ENCODE measurements at places on chromosomes 16 and 17.

DNA sequence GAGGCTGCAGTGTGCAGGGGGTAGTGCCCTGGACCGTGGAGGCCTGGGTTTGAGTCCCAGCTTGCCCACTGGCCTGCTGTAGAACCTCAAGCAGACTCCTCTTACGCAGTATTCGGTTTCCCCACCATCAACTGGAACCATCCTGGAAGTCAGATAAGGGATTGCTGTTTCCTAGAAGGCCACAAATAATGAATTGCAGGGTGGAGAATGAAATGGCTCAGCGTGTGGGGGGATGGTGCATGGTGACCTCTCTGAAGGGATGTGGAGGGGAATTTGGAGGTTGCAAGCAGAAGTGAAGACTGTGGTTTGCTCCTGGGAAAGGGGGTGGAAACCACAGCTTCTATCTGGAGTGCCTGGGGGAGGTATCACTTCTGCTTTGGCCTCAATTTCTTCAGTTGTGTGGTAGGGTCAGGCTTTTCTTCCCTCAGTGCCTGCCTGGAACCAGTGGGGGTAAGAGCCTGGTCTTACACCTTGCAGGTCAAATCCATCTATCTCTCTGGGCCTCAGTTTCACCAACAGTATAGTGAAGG, 1.7 kb downstream of the ADGRG5 start:
- no peak for DNase-seq

GRCh38 chr17:41686281-41686680, 2.4 kb upstream of the EIF1 start:
- DNase-seq: no peak

- DNase-seq: no peak
Measured at GRCh38 chr16:68790130-68790761, 53.1 kb upstream of the TANGO6 start.

- DNase-seq: no peak
Measured at GRCh38 chr16:86848821-86849220, 270.5 kb downstream of the FOXL1 start.

DNA sequence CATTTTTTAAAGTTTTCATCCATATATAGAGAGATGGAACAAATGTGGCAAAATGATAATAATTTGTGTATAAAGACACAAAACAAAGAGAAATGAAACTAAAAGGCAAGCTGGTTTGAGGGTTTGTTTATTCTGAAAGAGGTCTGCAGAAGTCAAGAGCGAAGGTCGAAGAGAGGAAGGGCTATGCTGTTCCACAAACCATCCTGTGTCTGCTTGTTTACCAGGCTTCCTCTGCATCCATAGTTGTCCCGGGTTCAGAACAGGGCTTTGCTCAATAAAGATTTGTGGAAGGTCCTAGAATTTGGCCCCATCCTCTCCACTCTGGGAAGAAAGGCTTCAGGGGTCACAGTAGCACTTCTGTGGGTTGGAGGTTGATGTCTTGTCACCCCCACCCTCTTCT, 2.4 kb upstream of the MARVELD3 start:
- DNase-seq: no peak

DNA sequence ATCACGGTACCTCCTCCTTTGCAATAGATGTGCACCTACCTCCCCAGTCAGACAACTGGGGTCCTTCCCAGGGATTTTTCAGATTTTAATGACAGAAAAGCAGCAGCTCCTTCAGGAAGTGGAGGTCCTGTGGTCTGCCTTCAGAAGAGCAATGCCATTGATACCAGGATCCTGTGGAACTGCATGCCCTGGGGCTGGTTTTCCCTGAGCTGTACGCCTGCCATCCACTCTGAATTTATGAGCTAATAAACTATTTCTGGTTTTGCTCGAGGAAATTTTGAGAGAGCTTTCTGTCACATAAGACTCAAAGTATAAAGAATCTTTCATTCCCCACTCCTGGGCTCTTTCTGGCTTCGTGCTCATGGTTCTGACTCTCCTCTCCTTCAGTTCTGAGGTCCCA, 10.0 kb upstream of the CCL23 start:
- no peak for DNase-seq

GRCh38 chr16:59259074-59259949, 525.2 kb upstream of the GOT2 start:
- no peak for DNase-seq

DNA sequence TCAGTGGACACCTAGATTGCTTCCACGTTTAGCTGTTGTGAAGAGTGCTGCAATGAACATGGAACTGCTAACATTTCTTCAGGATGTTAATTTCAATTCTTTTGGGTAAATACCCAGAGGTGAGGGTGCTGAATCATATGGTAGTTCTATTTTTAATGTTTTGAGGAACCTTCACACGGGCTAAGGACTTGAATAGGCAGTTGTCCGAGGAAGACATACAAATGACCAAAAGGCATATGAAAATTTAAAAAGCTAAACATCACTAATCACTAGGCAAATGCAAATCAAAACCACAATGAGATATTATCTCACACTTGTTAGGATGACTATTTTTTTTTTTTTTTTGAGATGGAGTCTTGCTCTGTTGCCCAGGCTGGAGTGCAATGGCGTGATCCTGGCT, 173.3 kb downstream of the PRKCB start:
- no peak for DNase-seq

DNA sequence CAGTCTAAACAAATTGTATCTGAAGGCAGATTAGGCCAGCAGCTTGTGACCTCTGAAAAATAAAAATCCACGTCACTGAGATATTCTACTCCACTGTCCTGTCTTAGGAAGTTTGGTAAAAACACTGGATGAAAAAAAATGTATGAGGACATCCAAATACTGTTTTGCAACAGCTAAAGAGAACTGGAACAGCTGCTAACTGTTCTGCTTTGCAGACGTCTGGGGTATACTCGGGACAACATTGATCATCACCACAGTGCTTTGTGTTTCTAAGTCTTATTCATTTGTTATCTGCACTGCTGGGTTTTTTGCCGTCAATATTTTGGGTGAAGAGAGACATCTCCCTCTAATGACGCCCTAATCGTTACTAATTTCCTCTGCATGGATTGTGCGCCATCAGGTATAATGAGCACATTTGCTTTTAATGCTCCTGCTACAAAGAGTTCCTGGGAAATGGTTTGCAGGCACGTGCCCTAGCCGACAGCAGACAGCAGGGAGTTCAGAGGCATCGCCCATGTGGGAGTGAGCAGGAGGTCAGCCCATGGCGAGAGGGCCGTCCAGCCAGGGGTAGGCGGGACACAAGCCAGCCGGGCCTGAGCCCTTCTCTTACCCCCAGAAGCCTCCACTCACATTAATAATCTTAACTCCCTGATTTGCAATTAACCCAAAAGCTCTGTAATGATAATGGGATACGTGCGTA, 87.0 kb downstream of the CBLN1 start:
- no peak for DNase-seq

GRCh38 chr17:72609501-72609900, 483.0 kb downstream of the SLC39A11 start:
- no peak for DNase-seq

DNA sequence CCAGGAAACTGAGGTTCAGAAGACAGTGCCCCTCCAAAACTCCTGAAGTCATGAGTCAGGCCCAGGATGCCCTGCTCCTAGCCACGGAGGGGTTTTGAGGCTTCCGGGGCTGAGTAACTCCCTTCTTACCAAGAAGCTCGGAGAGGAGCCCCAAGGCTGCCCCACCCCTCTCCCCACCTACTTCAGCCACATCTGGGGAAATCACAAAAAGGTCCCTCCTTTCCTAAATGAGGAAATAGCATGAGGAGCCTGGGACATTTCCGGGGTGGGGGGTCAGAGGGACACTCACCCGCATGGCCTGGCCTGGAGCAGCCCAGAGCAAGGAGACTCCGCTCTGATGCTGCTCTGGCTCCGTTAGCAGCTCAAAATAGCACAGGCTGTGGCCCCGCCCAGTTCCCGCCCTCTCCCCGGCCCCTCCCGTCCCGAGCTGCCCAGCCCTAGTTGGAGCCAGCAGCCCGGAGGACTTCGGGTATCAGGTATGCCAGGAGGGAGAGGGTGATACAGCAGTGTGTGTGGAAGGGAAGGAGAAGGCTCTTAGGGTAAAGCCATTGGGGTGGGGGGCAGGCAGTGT, 40.1 kb downstream of the MYO18A start:
- DNase-seq: peak; percentile 73

GRCh38 chr17:51046514-51047384, 73.9 kb downstream of the SPAG9 start:
- DNase-seq: no peak

GRCh38 chr16:51757505-51757904, 606.4 kb upstream of the SALL1 start:
- DNase-seq: no peak

- no peak for DNase-seq
Measured at GRCh38 chr17:76050538-76051467, 21.5 kb downstream of the SRP68 start.

DNA sequence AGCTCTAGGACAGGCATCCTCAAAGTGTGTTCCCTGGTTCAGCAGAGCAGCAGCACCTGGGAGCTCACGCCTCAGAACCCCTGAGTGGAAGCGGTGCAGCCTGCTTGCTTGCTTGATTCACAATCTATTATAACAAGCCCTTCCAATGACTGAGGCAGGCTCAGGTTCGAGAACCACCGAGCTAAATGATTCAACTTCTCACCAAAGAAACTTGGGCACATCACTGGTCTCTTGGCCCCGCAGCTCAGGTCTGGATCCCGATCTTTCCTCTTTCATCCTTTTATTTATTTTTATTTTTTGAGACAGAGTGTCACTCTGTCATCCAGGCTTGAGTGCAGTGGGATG, 24.5 kb downstream of the CLUH start:
- DNase-seq: no peak

DNA sequence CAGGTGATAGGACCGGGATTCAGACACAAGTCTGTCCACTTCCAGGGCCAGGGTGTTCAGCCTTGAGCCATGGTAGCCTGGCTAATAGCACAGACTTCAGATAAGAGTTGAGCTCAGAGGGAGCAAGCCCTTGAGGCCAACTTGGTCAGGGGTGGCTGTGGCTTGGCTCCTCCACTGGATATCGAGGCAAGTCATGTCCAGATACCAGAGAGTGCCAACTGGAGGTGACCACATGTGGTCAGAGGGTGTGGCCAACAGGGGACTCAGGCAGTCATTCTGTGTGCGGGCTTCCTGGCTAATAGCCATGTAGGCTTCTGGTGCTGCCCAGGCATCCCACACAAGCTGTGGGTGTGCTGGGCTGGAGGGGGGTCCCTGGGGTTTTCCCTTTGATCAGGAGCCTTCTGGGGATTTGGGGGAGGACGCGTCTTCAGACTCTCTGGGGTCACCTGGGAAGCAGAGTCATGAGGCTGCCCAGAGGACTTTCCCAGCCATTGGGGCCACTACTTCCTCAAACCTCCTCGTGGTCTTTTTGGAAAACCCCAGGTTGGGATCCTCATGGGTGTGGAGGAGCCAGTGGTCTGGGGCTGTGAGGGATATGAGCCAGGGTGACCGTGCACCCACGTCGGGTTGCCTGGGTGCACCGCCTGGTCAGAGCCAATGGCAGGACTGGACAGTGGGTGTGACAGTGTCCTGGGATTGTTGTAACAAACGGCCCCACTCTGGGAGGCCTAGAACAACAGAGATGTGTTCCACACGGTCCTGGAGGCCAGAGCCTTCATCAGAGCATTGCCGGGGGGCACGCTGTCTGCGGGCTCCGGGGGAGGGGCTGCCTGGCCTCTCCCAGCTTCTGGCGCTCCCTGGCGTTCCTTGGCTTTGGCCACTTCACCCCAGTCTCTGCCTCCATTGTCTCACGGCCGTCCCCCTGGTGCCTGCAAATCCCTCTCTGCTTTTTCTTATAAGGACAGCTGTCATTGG, 25.0 kb downstream of the COX4I1 start:
- no peak for DNase-seq

DNA sequence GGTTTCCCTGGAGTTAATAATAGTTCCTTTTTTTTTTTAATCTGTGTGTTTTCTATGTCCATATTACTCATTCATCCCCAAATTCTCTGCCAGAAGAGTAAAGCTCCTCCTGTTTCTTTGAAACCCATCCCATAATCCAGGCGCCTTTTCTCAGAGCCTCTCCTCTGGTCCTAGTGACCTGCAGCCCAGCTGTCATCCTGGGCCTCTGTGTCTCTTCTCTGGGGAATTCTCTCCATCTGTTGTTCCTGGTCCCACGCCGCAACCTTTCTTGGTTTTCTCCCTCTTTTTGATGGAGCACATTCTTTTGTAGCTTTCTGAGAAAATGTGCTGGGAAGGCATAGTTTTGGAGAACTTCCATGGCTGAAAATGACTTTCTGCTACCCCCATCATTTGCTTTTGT, 10.2 kb downstream of the KATNB1 start:
- no peak for DNase-seq

- DNase-seq: no peak
Measured at GRCh38 chr16:86026171-86026910, 127.4 kb downstream of the IRF8 start.

DNA sequence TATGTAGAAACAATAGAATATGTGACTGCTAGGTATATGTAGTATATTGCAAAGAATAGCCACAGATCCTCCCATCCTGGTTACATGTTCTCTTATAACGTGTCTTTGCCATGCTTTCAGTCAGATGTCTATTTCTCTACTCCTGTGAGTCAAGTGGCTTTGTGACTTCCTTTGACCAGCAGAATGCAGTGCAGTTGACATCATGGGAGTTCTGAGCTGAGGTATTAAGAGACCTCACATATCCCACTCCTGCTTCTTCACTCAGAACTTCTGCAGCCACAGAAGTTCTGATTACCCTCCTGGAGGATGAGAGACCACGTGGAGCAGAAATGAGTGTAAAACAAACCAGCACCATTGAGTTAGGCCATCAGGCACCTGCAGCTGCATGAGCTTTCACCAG, 222.5 kb downstream of the PRKCA start:
- DNase-seq: no peak

DNA sequence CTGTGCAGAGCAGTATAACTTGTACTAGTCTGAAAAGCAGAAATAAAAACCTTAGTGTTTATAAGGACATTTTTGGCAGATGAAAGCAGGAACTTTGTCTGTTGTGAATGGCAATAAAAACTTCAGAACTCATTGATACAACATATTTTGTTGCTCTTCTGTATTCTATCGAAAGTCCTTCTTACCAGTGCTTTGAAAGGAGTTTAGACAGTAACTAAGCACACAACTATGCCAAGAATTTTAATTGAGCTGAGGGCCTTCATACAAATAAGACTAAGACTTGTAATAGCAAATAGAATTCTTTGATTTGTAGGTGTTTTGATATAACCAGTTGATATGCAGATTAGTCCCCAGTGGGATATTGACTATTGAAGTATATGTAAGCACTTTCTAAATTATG, 308.4 kb downstream of the ZFHX3 start:
- DNase-seq: no peak

GRCh38 chr17:10598621-10599020, 49.2 kb upstream of the MYH2 start:
- DNase-seq: no peak

Data from activated T-helper 1 cell treated with Interleukin-2 at 50 U/mL for 16 hours (primary cell).